ENCODE measurements at places on chromosomes 4 and X. TPM values are rescaled to one million over a fixed set of nuclear protein-coding genes. Genes with fewer than 3 reads are reported as not detected.

DNA sequence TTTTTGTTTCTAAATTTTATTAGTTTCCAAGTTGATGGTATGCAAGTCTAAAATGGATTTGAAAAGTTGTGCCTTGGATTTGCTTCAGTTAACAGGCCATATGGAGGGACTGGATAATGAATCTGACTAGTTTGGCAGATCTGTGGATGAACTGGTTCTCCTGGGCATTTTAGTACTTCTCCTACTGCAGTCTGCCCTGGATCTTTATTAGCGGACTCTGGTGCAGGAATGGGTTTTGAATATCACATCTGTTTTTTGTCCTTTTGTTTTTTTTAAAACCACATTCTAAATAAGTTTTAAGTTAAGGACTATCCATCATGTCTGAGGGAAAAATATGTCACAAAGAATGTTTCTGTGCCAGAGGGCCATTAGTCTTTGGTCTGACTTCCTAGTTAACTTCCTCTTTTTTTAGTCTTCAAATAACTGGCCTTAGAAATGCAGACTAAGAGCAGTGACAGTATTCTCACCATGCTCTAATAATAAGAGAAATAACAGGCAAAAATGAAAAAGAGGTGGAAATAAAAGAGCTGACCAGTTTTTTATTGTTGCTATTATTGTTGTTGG is 13.9 kb upstream of the DCK start:
- DNase-seq = no peak

The SLC39A8 gene
- 3.8 TPM for polyA plus RNA-seq

- no peak for DNase-seq
Measured at GRCh38 chrX:45428831-45429230, 228.2 kb upstream of the DIPK2B start.

- no peak for DNase-seq
Measured at GRCh38 chr4:153494562-153494961, 28.4 kb downstream of the TMEM131L start.

- no peak for DNase-seq
Measured at GRCh38 chrX:47613082-47613481, 6.6 kb downstream of the SYN1 start.

DNA sequence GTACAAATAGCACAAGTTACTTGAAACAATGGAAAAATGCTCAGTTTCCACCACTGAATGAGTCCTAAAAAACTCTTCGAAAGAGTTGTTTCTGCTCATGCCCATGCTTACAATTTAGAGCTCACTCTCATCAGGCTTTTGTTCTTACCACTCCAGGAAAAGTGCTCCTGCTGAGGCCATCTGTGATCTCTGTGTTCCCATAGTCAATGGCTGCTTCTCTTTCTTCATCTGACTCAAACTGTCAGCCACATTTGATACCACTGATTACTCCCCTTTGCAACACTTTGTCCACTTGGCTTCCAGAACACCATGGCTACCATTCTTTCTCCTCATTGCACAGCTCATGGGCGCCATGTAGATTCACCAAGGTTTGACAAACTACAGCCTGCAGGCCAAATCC is 80.0 kb upstream of the SLC34A2 start:
- DNase-seq = no peak

DNA sequence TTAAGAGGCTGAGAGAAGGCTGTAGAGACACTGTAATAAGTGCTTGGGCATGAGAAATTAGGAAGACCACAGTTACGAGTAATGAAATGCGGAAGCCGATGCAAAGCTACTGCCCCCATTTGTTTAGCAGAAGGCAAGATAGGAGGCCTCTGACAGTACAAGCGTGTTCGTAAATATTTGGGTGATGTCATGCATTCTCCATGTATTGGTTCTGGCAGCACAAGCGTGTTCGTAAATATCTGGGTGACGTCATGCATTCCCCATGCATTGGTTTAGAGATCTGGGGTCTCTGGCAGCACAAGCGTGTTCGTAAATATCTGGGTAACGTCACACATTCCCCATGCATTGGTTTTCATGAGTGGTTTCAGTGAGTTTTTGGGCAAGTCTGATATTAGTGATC is 661.5 kb upstream of the FRG1 start:
- no peak for DNase-seq
